ENCODE measurements at places on chromosomes 6 and 20.

- DNase-seq = no peak
Observed at GRCh38 chr20:60787276-60787675, 464.8 kb upstream of the CDH4 start.

GRCh38 chr6:20118892-20119291, 93.4 kb downstream of the MBOAT1 start:
- DNase-seq = no peak

GRCh38 chr6:121584586-121585369, 149.3 kb downstream of the GJA1 start:
- no peak for DNase-seq

- no peak for DNase-seq
Observed at GRCh38 chr6:66198062-66198624, 491.1 kb upstream of the EYS start.

DNA sequence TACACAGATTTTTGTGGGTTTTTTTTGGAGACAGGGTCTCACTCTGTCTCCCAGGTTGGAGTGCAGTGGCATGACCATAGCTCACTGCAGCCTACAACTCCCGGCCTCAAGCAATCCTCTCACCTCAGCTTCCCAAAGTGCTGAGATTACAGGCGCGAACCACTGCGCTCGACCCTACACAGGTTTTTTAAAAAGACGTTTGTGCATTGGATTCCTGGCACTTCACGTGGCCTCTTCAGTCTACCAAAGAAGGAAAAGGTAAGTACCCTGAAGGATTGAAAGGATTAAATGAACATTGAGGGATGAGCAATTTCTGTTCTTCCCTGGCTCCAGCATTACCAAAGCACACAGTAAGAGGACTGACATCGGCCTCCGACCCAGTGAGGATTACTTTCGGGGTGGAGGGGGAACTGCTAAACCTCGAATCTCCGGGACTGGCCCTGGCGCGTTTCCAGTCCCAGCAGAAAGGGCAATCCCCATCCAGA, 556 bp upstream of the YWHAB start:
- no peak for DNase-seq

GRCh38 chr6:91653076-91653723, 1066.3 kb upstream of the MAP3K7 start:
- DNase-seq = no peak

DNA sequence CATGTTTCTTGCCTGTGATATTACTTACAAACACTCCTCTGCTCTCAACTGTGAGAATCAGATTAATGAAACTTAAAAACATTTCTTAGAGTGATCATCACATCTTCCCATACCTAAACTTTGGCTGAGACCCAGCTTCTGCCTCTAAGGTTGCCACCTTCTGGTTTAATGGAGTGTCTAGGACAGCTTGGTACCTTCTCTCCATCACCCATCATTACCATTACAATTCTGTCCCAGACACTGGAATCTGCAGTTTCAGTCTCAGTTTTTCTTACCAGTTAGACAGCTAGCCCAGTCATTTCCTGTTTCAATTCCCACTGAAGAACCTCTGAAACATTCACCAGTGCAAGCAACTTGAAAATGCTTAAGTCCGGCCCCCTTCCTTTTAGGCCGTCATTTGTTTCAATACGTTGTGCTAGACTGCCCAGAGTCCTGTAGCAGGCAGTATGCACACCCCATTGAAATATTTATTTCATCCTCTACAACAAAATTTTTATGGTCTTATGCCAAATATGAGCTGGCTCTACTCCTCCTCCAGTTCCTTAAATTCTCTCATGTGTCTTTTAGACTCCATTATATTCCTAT, 107.0 kb upstream of the FOXO3 start:
- DNase-seq = no peak
